ENCODE measurements at places on chromosomes 7 and 10. TPM values are rescaled to one million over a fixed set of nuclear protein-coding genes. Genes with fewer than 3 reads are reported as not detected.

FBXO24 gene
- total RNA-seq, result 0.12 TPM

LIPJ gene
- not detected for total RNA-seq

SORBS1 gene
- 1.1 TPM for total RNA-seq

CRHR2 gene
- total RNA-seq, result not detected

MYL10 gene
- not detected for total RNA-seq

CRTAC1 gene
- total RNA-seq, result not detected

NRP1 gene
- 55.9 TPM for total RNA-seq

PLAU gene
- 52.7 TPM for total RNA-seq

PSMC2 gene
- 121 TPM for total RNA-seq

PIP gene
- total RNA-seq, result not detected

TMEM196 gene
- 1.5 TPM for total RNA-seq

HOXA3 gene
- 8.3 TPM for total RNA-seq

ASAH2 gene
- 0.47 TPM for total RNA-seq

GPR26 gene
- not detected for total RNA-seq

THAP5 gene
- total RNA-seq, result 8.5 TPM

DDC gene
- total RNA-seq, result not detected

CALCR gene
- total RNA-seq, result not detected

LIPK gene
- not detected for total RNA-seq

GNAI1 gene
- total RNA-seq, result 44.3 TPM

TACC2 gene
- 8.4 TPM for total RNA-seq

CALHM3 gene
- not detected for total RNA-seq

STARD3NL gene
- total RNA-seq, result 40.6 TPM

PLA2G12B gene
- not detected for total RNA-seq

ASZ1 gene
- total RNA-seq, result not detected

OIT3 gene
- total RNA-seq, result 1.2 TPM

HSPA12A gene
- 8.4 TPM for total RNA-seq

EIF5AL1 gene
- total RNA-seq, result 0.34 TPM

ZNF716 gene
- total RNA-seq, result not detected

PDSS1 gene
- 6.2 TPM for total RNA-seq

KEL gene
- total RNA-seq, result not detected

CDNF gene
- 0.09 TPM for total RNA-seq

DNAJC12 gene
- total RNA-seq, result 12.8 TPM

SPDYE2B gene
- not detected for total RNA-seq

SAMD9L gene
- total RNA-seq, result 8.8 TPM

INSYN2A gene
- total RNA-seq, result under 0.01 TPM

FAM25C gene
- total RNA-seq, result not detected

ADAM22 gene
- total RNA-seq, result 0.12 TPM

UTF1 gene
- total RNA-seq, result not detected

AKR1E2 gene
- 2.9 TPM for total RNA-seq

ASB13 gene
- 11.4 TPM for total RNA-seq

SPDYE9 gene
- not detected for total RNA-seq

GOLGA7B gene
- not detected for total RNA-seq

TMEM229A gene
- 0.26 TPM for total RNA-seq

ZNF503 gene
- total RNA-seq, result 54.5 TPM

FANK1 gene
- total RNA-seq, result 4.3 TPM

IGFBP1 gene
- 0.58 TPM for total RNA-seq

WDR86 gene
- 7.6 TPM for total RNA-seq

NUTM2E gene
- 0.47 TPM for total RNA-seq

FXYD4 gene
- total RNA-seq, result not detected

AGR2 gene
- not detected for total RNA-seq

SEC31B gene
- total RNA-seq, result 2.0 TPM

CCDC71L gene
- total RNA-seq, result 52.0 TPM

PLXNA4 gene
- 20.1 TPM for total RNA-seq

TFR2 gene
- not detected for total RNA-seq

SPDYE6 gene
- not detected for total RNA-seq
